Dermis blood vessel endothelial cell (primary cell): ENCODE measurements at places on chromosomes 1 and 21.

- DNase-seq = no peak
These were observed 5.3 kb downstream of the SCMH1 start for GRCh38 chr1:41236781-41237180.

DNA sequence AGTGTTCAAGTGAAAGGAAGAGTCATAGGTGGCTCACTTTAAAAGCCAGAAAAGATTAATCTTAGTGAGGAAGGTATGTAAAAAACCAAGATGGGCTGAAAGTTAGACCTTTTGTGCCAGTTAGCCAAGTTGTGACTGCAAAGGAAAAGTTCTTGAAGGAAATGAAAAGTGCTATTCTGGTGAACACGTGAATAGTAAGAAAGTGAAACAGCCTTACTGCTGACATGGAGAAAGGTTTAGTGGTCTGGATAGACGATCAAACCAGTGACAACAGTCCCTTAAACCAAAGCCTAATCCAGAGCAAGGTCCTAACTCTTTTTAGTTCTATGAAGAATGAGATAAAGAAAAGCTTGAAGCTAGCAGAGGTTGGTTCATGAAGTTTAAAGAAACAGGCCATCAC lies 106.4 kb downstream of the CTH start:
- no peak for DNase-seq

DNA sequence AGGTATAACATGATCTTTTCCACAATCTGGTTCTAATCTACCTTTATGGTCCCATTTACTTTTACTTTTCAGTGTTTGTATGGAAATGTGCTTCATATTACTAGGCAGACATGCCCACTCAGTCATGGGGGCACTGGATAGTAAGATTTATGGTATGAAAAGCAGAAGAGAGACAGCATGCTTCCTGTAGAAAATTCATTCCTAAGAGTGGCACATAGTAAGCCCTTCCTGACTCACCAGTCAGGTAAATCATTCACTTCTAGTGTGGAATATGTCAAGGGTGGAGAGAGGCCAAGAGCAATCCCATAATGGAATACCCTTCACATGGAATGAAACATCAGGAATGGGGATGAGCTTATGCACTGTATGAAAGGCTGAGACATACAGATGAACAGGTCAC lies 49.5 kb upstream of the BCL10 start:
- no peak for DNase-seq

DNA sequence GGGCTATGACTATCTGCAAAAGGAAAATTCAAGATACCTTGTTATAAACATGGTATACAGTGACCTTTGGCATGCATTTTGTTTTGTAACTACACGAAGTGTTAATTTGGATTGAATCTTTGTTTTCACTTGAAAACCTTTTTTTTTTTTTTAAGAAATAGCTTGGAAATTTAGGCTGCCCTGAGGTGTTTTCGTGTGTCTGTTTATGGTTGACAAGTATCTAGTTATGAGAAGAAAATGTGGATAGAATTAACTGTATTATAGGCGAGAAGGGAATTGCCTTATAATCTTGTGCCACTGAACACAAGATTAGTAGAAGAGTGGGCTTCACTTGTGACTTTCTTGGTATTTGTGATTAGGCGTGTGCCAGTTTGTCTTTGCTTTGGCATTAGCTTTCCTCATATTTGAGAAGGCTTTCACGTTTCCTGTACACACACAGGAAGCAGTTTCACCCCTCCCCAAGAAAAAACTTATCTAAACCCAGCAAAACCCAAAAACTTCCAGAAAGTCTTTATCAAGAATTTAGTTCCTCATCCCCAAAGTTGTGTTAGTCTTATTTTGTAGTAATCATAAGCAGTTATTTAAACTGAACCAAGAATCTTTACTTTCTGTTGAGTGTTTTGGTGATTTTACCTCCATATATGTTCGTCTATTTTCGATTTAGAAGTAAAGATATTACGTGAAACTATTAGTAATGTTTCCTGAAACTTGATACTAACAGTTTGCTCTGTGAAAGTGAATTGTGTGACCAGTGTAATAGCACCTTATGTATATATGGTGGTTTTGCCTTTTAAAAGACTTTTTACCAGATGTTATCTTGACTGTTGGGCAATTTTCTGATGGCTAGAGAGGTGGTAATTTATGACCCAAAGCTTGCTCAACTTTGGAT lies 3.8 kb downstream of the DYRK1A start:
- peak; percentile 73 for DNase-seq

- DNase-seq = no peak
These were observed 25.8 kb downstream of the DHCR24 start for GRCh38 chr1:54861070-54861761.

DNA sequence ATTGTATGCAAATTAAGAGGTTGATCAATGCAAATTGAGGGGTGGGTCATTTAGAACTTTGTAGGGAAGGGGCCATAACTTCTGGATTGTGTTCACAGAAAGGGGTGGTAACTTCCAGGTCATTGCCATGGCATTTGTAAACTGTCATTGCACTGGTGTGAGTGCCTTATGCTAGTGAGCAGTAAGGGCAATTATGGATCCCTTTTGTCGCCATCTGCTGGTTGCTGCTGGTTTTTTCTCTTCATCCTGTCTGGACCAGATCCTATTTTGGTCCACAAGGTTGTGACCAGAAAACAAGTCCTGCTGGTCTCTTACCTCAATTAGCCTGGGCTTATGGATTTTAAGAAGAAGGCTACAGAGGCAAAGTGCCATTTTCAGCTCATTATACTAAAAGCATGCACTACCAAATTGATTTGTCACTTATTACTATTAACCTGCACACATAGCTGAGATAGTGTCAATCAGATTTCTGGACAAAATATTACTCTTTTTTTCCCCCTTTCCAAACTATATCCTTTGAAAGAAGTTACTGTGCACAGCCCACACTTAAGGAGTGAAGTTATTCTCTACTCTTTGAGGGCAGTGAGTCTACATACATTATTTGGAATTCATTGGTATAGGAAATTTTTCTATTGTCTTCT lies 196.2 kb downstream of the ZC3H11B start:
- DNase-seq = peak; percentile 80

GRCh38 chr21:42459082-42459460 lies 37.0 kb downstream of the RSPH1 start:
- DNase-seq = no peak
